Ureter (tissue), 1 donor: ENCODE measurements at places on chromosomes 6 and 20. TPM values are rescaled to one million over a fixed set of nuclear protein-coding genes. Genes with fewer than 3 reads are reported as not detected.

GRCh38 chr6:154112181-154112809 is 73.3 kb downstream of the OPRM1 start:
- DNase-seq: no peak

- peak; percentile 26 for DNase-seq
These were observed 32.5 kb upstream of the DACT2 start for GRCh38 chr6:168352096-168352495.

DNA sequence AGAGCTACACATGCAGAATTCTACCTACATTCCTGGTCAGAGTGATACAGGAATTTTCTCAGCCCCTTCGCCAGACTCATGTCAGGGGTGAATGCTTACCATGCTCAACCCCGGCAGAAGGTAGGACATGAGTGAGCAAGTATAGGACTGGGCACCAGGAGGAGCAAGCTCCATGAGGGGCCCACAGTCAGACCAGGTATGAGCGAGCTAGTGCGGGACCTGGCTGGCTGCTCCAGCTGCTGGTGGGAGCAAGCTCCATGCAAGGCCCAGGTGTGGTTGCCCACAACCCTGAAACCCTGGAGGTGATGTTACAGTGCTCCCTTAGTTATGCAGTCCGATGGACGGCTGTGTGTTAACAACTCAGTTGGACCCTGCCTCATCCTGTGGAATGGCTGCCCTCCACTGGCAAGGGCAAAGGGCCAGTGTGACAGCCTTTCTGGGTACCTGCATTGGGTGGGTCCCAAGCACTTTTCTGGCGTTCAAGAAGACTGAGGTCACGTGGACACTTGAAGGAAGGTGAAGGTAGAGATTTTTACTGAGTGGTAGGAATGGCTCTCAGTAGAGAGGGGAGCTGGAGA is 503.5 kb upstream of the CITED2 start:
- no peak for DNase-seq

DNA sequence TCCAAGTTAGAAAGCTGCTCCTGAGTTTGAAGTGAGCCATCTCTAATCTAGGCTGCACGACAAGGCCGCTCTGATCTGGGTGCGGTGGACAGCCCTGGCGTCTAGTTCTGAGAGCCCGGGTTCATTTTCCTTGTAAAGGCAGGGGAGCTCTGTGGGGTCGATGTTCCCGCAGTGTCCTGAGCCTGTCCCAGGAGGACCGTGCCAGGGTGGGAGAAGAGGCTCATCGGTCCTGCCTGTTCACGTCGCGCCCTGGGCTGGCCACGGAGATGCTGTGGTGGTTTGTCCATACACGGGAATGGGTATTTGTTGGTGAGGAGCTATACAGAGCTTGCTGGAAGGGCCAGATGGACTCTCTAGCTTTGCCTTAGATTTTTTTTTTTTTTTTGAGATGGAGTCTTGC is 27.0 kb downstream of the PSMG4 start:
- DNase-seq: no peak

DNA sequence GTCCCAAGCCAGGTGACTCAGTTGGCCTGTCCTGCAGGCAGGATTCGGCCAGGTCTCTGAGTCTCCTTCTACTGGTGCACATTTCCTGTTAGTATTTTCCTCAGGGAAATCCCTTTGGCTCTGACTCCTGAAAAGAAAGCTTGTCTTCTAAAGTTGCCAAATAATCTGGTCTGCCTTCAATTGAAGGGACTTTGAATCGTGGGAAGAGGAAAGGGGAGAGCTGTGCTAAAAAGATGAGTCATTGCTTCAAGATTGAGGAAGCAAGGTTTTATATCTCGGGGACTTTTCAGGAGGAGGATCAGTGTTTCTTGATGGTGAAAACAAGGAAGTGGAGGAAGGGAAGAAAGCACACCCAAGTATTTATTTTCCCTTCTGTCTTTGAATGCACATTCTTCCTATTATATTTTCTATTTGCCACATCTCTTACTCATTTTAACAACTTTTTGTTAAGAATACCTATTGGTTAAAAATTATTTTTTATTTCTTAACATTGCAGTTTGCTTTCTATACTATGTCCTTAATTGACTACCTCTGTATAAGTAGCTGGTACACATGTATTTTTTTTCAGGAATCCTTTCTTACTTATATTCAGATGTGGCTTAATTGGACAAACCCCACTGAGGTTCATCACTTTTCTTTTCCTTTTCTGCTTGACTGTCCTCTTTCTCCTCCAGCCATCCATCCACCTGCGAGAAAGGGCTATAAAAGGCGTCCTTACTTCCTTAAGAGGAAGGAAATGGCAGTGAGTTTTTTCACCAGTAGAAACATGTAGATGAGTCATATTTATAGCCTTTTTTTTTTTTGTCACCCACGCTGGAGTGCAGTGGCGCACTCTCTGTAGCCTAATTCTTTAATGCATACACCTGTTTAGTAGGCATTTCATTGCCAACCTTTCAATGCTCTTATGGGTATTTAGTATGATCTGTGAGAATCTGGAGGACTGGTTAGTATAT is 15.0 kb upstream of the IFNGR1 start:
- DNase-seq: no peak

GRCh38 chr6:36975231-36976006 is 10.6 kb downstream of the MTCH1 start:
- DNase-seq: no peak

GRCh38 chr6:11683871-11684270 is 94.7 kb downstream of the ADTRP start:
- no peak for DNase-seq

GRCh38 chr6:81988446-81988845 is 236.0 kb upstream of the TENT5A start:
- DNase-seq: no peak

GRCh38 chr6:90362318-90362717 is 65.7 kb upstream of the BACH2 start:
- DNase-seq: no peak

- DNase-seq: no peak
These were observed 41.8 kb downstream of the RPRD1B start for GRCh38 chr20:38075161-38075998.

GRCh38 chr6:40509086-40509485 is 78.1 kb downstream of the LRFN2 start:
- DNase-seq: no peak

DNA sequence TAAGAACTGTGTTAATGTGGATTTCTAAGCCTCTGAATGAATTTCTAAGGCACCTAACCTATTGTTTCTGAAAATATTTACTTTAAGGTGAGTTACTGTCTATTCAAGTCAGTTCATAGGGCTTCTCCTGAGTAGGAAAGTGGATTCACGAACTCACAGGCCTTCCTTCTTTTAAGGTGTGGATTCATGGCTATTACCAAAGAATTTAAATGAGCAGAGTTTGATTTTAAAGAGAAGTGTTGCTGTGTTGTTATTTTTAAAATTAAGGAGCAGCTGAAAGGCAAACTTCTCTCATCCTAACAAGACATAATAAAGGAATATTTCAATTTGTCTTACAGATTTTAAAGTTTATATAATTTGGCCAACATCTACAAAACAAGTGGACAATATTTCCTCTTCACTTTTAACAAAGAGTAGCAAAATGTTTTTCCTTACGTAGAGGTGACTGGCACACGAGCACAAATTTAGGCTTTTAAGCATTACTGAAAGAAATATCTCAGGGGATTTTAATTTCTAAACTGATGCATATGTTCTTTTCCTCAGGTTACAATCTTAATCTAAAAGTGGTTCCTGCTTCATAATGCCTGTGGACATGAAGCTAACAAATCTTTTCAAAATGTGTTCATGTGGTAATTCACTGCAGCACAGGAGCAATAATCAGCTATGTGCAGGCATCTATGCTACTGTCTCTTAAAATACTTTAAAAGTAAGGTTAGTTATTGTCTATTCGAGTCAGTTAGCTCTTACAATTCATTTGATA is 602 bp upstream of the TSPYL4 start:
- no peak for DNase-seq

GRCh38 chr20:62252342-62252966 is 14.1 kb downstream of the OSBPL2 start:
- no peak for DNase-seq

- no peak for DNase-seq
These were observed 1.3 kb downstream of the EPB41L2 start for GRCh38 chr6:131061751-131062119.

- DNase-seq: no peak
These were observed 280.6 kb downstream of the LAMA2 start for GRCh38 chr6:129163551-129163950.

GRCh38 chr6:82032444-82032843 is 215.1 kb downstream of the IBTK start:
- DNase-seq: no peak

DNA sequence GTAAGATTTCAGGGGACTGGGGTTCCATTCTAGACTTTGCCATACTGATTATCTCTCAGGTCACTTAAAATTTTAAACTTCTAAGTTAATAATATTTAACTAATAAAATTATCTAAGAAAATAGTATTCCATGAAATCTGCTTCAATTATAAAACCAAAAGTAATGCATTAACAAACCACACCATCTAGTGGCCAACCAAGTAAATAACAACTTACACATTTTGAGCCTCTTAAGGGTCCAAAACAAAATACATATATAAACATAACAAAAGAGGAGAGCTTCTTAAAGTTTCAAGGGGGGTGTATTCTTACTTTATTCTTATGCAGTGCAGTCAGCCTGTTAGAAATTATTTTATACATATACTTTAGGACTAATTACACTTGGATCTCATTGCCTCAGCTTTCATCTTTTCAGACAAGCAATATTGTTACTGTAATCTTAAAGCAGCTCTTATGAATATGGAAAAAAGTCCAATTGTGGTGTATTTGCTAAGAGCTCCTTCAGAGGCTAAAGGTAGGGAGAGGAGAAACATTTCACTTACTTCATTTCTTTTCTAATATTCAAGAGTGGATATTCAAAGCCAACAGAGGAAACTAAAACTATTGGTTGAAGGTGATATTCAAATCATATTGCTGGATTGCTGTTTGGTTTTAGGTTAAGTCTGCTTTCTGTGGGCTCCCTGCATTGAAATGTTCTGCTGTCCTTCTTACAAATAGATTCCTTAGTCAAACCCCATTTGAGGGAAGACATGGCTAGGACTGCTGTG is 199.7 kb upstream of the SIM1 start:
- DNase-seq: no peak

- no peak for DNase-seq
These were observed 2.9 kb upstream of the AKAP7 start for GRCh38 chr6:131132360-131132759.

GRCh38 chr6:18388271-18388670 is 1.1 kb downstream of the RNF144B start:
- no peak for DNase-seq

Gene ATXN1
- total RNA-seq: 63.7 TPM

Gene EDN3
- 0.16 TPM for total RNA-seq

Gene DAAM2
- total RNA-seq: 23.0 TPM

Gene CFAP206
- 1.3 TPM for total RNA-seq

Gene SCGN
- not detected for total RNA-seq

Gene BEND6
- 4.1 TPM for total RNA-seq

Gene FKBP1C
- not detected for total RNA-seq

Gene SLPI
- 301 TPM for total RNA-seq

Gene LRFN2
- 0.34 TPM for total RNA-seq

Gene STX11
- total RNA-seq: 5.8 TPM

Gene BHLHE23
- not detected for total RNA-seq

Gene LRRC73
- 0.57 TPM for total RNA-seq
